Hindlimb muscle (tissue), 1 donor: ENCODE measurements at places on chromosomes 11 and 22. TPM values are rescaled to one million over a fixed set of nuclear protein-coding genes. Genes with fewer than 3 reads are reported as not detected.

The NECTIN1 gene
- 29.1 TPM for polyA plus RNA-seq

The KRTAP5-9 gene
- not detected for polyA plus RNA-seq

The POU2AF2 gene
- not detected for polyA plus RNA-seq

The C11orf87 gene
- polyA plus RNA-seq, result 0.21 TPM

The NAP1L4 gene
- polyA plus RNA-seq, result 113 TPM

The YPEL4 gene
- polyA plus RNA-seq, result 1.9 TPM

The PDXP gene
- 12.6 TPM for polyA plus RNA-seq

The SEC14L2 gene
- 2.0 TPM for polyA plus RNA-seq

The OR5A2 gene
- not detected for polyA plus RNA-seq

The IGLL1 gene
- 0.41 TPM for polyA plus RNA-seq

The BIK gene
- not detected for polyA plus RNA-seq

The BCO2 gene
- 5.3 TPM for polyA plus RNA-seq

The NXPE2 gene
- polyA plus RNA-seq, result 0.10 TPM

The LINC01488 gene
- polyA plus RNA-seq, result 0.06 TPM

GRCh38 chr11:34585304-34585734 is 35.6 kb upstream of the EHF start:
- DNase-seq, result no peak

- DNase-seq, result no peak
Measured at GRCh38 chr11:111324277-111324720, 26.0 kb downstream of the POU2AF3 start.

DNA sequence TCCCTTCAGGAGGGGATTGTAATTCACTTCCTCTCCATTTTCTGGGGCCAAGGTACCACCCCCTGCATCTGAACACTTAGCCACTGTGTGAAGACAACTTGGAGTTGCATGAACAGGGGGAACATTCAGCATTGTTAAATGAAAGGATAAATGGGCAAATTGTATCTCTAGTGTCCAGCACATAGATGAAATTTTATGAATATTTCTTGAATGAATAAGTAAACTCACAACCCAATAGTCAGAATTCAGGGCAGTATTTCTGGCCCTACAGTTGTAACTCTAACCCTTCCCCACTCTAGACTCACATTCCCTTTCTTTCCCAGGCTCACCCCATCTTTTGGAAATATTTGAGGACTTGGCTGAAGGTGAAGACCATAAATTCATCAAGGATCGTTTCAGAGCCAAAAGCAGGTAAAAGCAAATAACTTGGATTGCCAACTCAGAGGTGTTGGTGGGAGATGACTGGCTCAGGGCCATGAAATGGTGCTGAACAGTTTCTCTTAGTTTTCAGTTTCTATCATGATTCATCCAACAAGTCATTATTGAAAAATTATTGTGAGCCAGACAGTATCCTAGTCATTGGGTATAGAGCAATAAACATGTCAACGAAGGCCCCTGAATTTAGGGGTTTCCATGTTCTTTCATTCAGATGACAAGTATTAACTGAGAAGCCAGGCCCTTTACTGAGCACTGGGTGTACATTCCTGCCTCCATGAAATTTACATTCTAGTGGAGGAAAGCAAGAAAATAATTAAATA is 33.3 kb upstream of the ZC3H12C start:
- no peak for DNase-seq

GRCh38 chr11:109892321-109892794 is 200.8 kb upstream of the ZC3H12C start:
- DNase-seq, result no peak

DNA sequence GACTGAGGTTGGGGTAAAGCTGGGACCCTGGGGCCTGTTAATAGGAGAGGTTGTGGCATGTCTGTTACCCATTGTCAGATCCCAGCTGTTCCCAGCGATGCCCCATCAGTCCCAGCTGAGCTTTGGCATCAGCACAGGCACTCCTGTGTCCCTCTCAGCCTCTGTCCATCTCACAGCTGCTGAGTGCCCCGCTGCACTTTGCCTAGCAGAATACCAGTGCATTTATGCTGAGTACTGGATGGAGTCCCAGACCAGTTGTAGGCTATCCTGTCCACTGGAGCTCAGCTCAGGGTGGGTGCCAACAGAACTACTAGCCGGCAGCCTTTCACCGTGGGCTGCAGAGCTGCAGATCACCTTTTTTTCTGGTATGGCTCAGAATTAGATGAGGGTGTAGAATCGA is 9.9 kb downstream of the FXYD6 start:
- no peak for DNase-seq

DNA sequence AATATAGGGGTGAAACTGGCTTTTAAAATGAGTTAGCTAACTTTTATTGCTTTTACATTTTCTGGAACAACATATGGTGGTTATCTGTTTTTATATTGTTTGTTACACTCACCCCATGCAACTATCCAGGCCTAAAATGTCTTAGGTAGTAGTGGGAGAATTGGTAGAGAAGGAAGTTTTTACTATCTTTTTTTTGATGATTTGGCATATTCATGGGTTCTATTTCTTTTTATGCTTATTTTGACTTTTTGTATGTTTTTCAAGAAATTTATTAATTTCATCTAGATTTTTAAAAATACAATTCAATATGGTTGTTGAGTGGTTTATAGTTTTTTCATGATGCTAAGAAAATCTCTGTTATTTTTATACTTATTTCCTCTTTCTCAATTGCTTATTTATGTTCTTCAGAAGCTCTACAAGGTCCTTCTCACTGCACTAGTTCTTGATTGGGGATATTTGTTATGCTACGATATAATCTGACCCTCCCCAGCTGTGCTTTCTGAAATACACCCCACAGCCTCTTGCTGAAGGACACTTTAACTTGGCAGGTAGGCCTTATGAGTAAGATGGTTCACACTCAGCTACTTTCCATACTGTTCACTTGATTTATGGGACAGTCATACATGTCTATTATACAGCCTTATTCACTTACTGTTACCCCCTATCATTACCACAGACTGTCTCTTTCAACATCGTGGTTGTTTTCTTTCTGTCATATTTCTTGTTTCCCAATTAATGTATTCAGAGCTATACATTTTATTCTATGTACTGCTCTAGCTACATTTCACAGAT is 431.2 kb downstream of the METTL15 start:
- DNase-seq, result no peak

GRCh38 chr22:42372976-42373375 is 59.2 kb downstream of the NFAM1 start:
- no peak for DNase-seq

- peak; percentile 83 for DNase-seq
Measured at GRCh38 chr11:130522284-130522961, 74.0 kb downstream of the ADAMTS15 start.

DNA sequence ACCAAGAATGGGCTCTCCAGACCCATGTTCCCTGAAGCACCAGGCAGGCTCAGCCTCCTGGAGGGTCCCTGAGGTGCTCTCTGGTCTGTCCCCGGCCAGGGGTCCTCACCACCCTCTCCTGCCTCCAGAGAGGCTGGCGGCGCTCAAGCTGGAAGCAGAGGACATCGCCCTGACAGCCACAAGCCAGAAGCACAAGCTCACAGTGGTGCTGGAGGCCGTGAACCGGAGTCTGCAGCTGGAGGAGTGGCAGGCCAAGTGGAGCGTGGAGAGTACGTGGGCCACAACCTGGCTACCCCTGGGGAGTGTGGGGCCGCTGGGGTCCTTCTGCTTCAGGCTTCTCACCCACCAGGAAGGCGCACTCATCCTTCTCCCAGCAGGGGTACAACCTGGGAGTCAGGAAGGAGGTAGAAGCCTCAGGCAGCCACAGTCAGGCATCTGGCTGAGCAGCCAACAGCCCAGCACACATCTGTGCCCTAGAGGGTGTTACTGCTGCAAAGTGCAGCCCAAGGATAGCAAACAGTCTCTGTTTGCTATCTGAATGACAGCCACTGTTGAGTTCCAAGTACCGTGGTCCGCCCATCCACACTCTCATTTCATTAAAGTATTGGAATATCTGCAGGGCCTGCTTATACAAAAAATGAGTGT is 8.4 kb downstream of the PARVG start:
- DNase-seq, result no peak

GRCh38 chr11:45704635-45705034 is 39.2 kb upstream of the CHST1 start:
- DNase-seq, result no peak

- no peak for DNase-seq
Measured at GRCh38 chr11:13328286-13328685, 50.7 kb downstream of the BMAL1 start.

GRCh38 chr22:27134315-27134701 is 476.9 kb downstream of the MIAT start:
- no peak for DNase-seq

- no peak for DNase-seq
Measured at GRCh38 chr11:112292785-112293407, 32.2 kb upstream of the PLET1 start.

DNA sequence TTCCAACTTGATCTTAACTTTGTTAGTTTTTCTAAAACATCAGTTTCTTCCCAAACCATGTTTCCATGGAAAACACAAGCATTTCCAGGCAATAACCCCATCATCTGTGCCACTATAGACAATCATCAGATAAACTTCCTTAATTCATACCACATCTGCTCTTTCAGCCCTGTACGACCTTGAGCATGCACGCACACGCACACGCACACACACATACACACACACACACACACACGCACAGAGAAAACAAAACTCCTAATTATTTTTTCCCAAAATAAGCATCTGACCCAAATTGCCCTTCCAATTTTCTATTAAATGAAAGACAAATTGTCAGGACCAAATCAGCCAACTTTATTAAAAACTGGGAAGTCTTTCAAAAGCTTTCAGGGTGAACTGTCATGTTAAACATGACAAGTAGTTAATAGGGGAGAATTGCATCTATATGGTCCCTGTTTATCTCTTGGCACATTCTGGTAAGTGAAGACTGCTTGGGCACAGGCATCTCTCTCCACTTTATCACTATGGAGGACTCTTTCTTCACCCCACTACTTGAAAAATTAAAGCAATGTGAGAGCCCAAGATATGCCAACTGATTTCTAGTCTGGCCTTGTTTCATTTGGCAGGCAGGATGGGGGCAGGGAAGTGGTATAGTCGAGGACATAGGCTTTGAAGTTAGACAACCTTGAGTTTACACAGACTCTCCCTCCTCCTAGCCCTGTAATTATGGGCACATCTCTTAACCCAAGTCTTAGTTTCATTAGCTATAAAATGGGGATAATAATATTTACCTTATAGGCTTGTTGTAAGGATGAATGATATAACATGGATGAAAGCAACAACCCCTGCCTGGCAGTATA is 15.1 kb downstream of the ADM start:
- no peak for DNase-seq

GRCh38 chr11:124760205-124760652 is 1.9 kb downstream of the ESAM start:
- no peak for DNase-seq

DNA sequence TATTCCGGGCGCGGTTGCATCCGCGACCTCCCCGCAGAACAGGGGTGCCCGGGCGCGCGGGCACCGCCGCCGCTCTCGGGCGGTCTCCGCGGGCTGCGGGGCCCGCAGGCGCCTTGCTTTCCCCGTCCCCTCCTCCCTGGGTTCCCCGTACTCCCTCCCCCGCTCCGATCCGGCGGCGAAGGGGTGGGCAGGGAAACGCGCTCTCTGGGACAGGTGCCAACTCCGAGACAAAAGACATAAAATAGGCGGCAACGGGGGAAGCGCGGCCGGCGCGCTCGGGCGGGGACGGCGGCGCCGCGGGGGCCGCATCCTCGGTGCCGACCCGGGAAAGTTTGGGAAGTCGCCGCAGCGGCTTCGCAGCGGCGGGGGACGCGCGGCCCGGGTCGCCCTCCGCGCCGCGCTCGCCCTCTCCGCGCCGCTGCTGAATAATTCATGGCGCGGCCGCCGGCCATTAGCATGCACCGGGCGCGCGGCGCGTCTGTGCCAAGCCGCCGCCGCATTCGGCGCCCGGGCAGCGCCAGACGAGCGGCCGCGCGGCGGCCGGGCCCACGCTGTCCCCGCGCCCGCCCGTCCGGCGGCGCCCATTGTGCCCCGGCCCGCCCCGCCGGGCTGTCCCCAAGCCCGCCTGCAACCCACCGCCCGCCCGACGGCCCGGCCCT is 78.7 kb upstream of the PPARA start:
- DNase-seq, result peak; percentile 95

- no peak for DNase-seq
Measured at GRCh38 chr11:23311986-23312940, 452.0 kb upstream of the CCDC179 start.

- no peak for DNase-seq
Measured at GRCh38 chr11:34676227-34676626, 55.3 kb downstream of the EHF start.

DNA sequence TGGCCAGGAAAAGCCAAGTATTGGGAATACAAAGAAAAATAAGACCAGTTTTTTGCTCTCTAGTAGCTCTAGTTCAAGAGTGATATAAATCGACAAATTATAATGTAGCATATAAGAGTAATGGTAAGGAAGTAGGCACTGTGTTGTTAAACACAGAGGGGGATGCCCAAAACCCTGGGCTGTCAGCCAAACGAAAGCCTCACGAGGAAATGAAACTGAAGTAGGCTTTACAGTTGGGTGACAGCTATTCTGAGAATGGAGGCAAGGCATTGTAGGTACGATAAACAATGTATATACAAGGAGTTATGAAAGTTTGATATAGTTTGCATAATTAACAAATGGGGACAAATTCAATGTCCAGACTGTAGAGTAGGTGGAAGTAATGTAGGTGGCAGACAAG is 176.4 kb downstream of the FAM181B start:
- no peak for DNase-seq

DNA sequence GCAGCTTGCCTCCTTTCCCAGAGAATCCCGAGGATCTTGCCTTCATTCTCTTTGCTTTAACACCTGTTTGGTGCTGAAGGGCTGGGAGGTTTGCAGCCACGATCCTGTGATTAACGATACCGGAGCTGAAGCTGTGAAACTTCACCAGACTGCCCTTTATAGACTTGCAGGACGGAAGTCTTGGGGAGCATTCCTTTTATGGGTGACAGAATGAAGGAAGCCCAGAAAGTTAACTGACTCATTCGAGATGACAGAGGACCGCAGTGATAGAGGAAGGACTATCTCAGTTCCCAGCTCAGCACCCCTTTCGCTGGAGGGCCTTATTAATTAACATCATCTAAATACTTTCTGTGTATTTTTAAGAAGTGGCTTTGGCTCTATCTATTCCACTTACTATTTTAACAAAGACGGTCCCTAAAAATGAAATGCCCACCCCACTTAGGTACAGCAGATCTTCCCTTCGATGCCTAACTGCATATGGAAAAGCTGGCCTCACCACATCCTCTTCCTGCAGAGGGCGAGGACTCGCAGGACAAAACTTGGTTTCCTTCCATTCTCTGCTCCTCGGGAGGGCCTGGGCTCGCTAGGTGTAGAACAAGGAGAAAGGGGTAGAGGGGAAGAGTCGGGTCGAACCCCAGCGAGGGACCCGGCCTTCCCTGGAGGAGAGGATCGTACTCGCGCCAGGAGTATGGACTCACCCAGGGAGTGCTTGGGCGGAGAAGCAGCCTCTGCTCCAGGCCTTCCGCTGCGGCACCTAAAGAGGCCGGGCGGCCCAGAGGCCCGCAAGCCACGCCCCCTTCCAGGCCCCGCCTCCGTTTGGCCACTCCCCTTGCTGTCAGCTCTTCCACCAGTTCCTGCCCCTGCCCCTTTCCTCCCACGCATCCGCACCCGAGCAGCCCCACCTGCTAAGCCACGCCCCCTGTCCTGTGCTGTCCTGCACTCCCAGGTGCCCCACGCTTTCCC is 30.7 kb upstream of the USP47 start:
- no peak for DNase-seq
